ENCODE measurements at places on chromosomes 11 and 22.
A peak's percentile ranks its signal among the peaks of the same experiment; 100 is the strongest.

DNA sequence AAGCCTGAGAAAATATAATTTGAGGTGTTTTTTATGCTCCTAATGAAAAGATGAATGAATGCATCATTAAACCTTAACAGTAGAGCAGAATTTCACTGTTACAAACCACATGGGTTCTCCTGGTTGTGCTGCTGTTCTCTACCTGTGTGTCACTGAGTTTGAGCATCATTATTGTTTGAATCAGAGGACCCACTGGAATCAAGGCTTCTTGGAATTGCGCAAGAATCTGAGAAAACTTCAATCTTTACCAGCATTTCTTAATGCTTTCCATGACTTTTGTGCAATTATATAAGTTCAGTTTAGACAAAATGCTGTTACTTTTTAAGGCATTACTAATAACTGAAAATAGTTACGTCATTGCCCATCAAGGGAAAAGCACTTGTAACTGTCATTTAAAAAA, 18.8 kb upstream of the RBX1 start:
- DNase-seq = no peak

- DNase-seq = no peak
These were observed 54.7 kb downstream of the WNT7B start for GRCh38 chr22:45922256-45922655.

DNA sequence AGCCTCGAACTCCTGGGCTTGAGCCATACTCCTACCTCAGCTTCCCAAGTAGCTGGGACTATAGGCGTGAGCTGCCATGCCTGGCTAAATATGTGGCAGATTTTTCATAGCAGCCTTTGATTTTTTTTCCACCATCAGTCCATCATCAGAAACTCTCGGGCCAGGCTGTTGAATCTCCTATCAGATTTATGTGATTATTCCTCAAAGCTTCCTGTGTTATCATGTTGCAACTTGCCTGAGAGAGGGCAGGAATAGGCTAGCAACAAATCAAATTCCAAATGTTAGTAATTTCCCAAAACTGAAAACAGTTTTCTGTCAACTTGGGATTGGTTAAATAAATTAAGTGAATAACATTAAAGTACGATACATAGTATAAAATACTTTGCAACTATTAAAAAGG, 3.4 kb downstream of the LRRC51 start:
- no peak for DNase-seq

- DNase-seq = no peak
These were observed 29.7 kb downstream of the MMP7 start for GRCh38 chr11:102500829-102501228.

- no peak for DNase-seq
These were observed 33.5 kb downstream of the GDPD4 start for GRCh38 chr11:77267962-77268361.

- DNase-seq = no peak
These were observed 61.8 kb downstream of the RPL27A start for GRCh38 chr11:8744423-8744822.

DNA sequence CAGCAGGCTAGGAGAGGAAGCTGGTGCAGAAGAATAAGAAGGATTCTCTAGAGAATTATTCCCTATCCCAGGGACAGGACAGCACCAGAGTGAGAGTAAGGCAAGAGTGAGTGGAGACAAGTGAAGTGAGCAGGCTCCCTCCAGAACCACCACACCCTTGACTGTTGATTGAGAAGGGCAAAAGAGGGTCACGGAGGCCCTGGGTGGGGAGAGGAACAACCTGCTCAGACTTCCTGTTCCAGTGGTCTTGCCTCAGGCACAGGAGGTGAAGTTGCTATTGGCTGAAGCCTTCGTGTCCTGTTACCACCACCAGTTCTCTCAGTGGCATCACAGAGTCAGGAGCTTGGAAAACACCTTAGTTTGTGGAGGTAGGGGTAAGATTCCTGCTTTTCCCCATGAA, 51.7 kb upstream of the CCDC89 start:
- DNase-seq = no peak

GRCh38 chr11:132994966-132995365, 537.3 kb downstream of the OPCML start:
- DNase-seq = no peak

DNA sequence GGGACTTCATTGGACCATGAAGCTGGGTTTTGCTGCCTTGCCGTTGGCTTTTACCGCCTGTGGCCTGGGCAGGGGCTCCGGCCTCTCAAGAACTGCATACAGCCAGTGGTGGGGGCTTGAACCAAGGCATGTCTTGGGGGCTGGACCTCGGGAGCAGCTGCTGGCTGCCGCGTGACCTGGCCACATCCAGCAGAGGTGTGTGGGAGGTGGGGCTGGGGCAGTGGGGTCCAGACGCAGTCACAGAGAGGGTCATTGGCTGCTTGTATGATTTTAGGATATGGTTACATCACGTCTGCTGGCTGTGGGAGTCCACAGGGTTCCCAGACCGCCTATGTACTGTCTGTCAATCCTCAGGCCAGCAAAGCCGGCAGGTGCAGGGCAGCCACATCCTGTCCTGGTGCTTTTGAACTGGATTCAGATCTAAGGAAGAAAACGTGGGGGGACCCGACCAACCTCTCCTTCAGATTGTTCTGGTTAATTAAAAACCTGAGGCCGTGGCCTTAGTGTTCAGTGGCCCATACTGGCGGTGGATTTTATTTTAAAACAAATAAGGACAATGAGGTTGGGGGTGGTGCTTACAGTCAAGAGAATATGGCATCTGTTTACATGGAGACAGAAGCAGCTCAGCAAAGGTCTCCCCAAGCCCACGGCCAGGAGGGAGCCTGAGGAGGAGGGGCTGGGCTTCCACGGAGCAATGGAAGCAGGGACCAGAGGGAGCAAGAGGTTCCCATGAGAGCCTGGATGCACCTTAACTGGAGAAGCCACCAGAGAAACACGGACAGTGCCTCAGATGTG, 426.0 kb downstream of the TBC1D22A start:
- no peak for DNase-seq

- DNase-seq = no peak
These were observed 20.3 kb downstream of the ARFGAP2 start for GRCh38 chr11:47156333-47156732.

DNA sequence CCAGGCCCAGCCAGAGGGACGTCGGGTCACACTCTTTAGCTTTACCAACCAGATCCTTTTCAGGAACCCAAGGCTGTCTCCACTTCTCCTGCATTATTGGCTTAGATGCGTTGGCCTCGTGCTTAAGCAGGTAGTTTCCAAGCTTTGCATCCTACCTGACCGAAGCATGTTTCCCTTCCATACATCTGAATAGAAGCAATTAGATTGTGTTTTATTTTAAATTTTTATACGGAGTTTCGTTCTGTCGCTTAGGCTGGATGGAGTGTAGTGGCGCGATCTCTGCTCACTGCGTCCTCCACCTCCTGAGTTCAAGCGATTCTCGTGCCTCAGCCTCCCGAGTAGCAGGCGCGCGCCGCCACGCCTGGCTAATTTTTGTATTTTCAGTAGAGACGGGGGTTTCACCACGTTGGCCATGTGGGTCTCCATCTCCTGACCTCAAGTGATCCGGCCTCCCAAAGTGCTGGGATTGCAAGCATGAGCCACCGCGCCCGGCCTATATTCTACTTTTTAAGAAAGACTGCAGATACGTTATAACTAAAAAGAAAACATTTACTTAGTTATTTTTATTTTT, 677 bp downstream of the DYNC2H1 start:
- DNase-seq = peak; percentile 5

- DNase-seq = no peak
These were observed 156.5 kb upstream of the ZC3H12C start for GRCh38 chr11:109936661-109937180.

DNA sequence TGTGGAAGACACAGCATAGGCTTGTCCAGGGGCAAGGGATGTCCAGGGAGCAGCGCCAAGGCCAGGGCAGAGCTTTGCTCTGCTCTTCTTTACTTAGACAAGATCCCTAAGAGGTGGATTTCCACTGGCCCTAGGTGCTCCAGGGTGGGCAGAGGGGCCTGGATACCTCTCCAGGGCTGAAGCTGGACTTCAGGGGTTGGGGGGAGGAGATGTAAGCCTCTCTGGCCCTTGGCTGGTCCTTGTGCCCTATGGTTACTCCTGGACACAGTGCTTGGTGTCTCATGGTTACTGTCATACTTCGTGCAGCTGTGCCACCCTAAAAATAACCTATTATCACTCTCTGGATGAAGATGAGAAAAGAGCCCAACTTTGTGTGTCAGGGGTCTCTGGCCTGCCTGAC, 12.9 kb upstream of the KCNJ11 start:
- no peak for DNase-seq

DNA sequence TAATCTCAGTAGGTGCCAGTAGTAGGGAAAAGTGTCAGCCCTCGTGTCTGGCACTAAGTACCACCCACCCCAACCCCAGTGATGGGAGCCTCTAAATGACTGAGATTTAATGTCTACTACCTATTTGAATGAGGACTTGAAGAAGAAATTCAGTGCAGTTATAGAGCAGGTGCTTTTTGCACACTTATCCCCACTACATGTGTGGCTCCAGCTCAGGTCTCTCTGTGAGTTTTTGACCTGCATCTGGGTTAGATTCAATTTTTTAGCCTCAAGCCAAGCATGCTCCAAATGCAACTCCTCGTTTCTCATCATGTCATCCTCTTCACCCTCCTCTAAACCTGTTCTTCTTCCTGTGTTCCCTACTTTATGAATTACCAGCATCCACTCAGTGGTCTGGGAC, 24.9 kb upstream of the NNMT start:
- DNase-seq = no peak

- no peak for DNase-seq
These were observed 28.8 kb downstream of the KIAA0930 start for GRCh38 chr22:45211848-45212247.

DNA sequence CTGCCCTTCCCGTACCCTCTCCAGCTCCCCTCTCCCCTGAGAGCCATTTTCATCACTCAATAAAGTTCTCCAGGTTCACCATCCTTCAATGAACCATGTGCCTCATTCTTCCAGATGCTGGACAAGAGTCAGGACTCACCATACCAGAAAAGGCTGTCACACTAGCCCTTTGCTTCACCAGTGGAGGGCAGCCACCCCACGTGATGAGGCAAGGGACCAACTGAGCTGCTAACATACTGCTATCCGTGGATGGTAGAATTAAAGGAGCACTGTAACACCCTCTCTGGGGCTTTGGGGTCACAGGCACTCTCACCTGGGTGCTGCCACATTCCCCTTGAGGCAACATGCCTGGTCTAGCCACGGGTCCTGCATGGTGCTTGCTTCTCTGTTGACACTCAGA, 13.1 kb upstream of the OR5I1 start:
- DNase-seq = no peak

GRCh38 chr11:103471546-103471945, 362.3 kb downstream of the DYNC2H1 start:
- no peak for DNase-seq

DNA sequence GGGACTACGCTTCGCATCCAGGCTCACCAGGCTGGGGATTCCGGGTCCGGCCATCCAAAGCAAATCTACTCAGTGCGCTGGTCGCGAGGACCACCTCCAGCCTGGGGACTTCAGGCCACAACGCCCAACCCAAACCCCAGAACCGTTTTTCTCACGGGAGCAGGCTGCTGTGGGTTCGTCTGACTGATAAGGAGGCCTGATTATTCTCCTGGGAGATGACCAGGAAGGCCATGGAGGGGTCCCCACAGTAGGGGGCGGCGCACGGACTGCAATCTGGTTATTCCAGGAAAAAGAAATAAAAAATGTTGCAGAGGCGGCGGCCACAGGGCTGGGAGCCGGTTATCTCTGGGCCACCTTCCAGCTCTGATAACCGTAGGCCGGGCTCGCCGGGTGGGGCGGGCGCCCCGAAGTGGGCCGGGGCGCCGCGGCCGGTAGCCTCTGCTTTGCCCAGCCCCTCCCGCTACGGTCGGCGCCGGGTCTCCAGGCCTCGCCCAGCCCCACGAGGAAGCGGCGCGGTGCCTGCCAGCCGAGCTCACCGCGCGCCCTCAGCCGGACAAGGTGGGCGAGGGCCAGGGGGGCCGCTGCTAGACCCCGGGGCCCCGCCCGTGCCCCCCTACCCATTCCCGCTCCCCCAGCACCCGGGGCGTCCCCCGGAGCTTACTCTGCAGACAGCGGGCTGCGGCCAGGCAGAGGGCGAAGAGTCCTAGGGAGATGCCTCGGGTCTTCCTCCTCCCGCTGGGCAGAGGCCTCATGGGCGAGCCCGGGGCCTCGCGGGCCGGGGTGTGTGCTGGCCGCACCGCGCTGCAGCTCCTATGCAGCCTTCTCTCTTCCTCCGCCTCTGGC, 446 bp downstream of the VSTM5 start:
- DNase-seq = no peak

- no peak for DNase-seq
These were observed 15.7 kb upstream of the ARFGAP3 start for GRCh38 chr22:42872821-42873220.

GRCh38 chr22:48863965-48864528, 963.6 kb downstream of the BRD1 start:
- DNase-seq = no peak

DNA sequence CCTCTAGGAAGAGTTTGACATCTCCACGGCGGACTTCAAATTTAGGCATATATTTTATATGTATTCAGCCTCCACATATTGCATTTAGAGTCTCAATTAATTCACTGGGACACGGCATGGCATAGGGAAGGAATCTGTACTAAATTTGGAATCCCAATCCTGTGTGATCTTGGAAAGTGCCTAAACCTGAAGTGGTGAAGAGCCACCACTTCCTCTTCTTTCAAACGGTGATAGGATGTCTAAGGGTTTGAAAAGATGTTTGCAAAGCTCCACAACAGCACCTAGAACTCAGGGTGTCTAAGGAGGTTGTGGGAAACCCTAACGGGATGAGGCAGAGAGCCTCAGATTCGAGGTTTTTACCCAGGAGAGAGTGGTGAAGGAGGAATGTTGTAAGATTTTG, 1.0 kb upstream of the L3MBTL2 start:
- DNase-seq = no peak

DNA sequence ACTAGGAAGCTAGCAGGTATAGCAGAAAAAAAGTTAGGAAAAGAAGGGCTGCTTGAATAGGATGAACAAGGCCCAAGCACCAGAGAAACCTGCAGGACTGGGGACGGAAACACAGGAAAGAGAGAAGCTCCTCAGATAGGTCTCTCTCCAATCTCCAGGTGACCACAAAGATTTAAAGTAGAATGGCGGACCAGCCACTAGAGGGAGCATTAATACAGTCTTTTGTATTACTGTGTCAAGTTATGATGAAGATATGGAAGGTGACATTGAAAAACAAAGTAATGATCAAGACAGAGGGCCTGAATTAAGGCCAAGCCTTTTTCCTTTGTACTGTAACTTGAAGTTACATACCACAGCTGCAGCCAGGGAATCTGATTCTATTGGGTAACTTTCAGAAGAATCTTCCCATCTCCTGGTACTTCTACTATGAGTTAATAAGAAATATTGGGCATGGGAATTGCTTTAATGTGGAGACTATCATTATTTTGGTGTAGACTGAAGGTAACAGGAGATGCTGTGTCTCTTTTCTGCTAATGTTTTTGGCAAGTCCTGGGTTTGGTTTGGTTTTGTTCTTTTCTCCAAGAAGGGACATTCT, 33.8 kb downstream of the OR2AG2 start:
- peak; percentile 56 for DNase-seq

Data from stimulated activated naive CD8-positive, alpha-beta T cell treated with anti-CD3 and anti-CD28 coated beads, Interleukin-15, amount 100 ng/mL, for 72 hours (primary cell).